ENCODE measurements at places on chromosomes 7 and 10.
A peak's percentile ranks its signal among the peaks of the same experiment; 100 is the strongest.

DNA sequence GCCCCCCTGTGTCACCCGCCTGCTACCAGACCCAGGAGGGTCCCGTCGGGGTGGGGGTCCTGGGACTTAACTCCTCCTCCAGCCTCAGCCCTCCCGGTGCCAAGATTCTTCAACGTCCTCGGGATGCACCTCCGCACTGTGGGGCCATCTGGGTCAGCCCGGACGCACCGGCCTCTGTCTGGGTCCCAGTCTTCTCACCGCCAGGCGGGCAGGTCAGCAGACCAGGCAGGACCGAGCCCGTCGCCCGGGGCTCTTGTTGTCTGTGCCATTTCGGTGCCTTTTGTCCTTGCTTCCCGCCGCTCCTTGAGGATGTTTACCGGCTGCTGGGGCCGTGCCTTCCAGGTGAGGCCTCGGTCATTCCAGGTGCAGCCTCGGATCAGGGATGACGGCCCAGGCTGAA, 32.1 kb upstream of the PSMG3 start:
- no peak for DNase-seq

- DNase-seq = no peak
These were observed 150.9 kb upstream of the KLF6 start for GRCh38 chr10:3935933-3936359.

GRCh38 chr7:37391791-37392672, 56.6 kb downstream of the ELMO1 start:
- no peak for DNase-seq

- no peak for DNase-seq
These were observed 46.5 kb upstream of the PDGFA start for GRCh38 chr7:566100-566499.

GRCh38 chr7:70334871-70335270, 736.6 kb downstream of the AUTS2 start:
- DNase-seq = no peak

DNA sequence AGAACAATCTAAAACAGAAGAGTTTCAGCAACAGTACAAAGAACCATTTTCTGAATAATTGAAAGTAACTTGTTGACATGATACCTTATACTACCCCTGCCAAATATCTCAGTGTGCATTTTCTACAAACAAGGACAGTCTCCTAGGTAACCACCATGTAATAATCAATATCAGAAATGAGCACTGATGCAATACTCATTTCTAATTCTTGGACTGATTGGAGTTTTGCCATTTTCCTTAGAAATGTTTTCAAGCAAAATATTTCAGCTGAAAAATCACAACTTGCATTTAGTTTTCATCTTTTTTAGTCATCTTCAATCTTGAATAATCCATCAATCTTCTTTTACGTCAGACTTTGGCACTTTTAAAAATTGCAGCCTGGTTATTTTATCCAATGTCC, 420.2 kb downstream of the CDC14C start:
- no peak for DNase-seq

GRCh38 chr10:44030738-44031137, 354.2 kb downstream of the CXCL12 start:
- DNase-seq = no peak

GRCh38 chr7:108452707-108453106, 3.5 kb downstream of the NRCAM start:
- no peak for DNase-seq

DNA sequence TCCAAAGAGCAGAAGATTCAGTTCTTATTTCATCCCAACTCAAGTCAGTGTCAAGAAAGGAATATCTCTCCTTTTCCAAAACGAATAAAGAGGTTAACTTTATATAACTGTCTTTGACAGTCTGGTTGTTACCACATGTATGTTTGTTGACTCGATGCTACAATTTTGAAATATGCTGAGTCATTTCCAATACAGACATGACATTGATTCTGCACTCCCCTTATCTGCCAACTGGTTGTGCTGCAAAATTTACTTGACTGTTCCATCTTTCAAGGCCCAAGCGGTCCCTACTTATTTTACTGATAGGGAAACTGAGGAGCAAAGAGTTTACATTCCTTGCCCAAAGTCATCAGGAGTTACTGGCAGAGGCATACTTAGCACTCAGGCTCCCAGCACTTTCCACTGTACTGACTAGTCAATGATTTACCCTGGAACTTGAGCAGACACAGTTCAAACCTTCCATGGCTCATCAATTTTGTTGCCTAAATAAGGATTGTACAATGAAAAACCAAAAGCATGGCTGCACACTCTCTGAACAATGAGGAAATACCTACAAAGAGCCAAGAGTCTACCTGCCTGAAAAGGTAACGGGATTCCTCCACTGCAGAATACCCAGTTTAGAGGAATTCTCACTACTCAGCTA, 52.8 kb downstream of the ABLIM1 start:
- DNase-seq = no peak

DNA sequence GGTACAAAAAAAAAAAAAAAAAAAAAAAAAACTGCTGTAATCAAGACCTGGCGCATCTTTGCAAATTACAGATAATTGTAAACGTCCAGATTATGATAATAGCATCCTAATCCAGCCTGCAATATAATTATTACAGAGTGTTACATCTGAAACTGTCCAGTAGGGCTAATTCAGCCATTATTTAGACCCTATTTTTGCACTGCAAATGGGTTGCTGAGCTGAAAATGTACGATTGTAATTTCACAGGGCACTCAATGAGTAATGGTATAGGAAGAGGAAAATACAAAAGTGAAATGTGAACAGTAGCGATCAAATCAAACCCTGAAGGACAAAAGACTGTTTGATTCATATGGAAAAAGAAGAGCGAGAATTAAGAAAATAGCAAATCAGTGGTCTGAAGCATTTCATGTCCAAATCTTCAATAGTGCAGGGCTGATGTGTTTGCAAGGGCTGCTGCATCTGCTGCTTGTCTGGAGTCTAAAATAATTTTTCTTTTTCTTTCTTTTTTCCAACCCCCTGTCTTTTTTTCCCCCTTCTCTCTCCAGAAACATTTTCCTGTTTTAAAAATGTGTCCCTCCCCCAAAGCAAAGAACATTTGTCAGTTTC, 8.9 kb downstream of the DLX6 start:
- no peak for DNase-seq

DNA sequence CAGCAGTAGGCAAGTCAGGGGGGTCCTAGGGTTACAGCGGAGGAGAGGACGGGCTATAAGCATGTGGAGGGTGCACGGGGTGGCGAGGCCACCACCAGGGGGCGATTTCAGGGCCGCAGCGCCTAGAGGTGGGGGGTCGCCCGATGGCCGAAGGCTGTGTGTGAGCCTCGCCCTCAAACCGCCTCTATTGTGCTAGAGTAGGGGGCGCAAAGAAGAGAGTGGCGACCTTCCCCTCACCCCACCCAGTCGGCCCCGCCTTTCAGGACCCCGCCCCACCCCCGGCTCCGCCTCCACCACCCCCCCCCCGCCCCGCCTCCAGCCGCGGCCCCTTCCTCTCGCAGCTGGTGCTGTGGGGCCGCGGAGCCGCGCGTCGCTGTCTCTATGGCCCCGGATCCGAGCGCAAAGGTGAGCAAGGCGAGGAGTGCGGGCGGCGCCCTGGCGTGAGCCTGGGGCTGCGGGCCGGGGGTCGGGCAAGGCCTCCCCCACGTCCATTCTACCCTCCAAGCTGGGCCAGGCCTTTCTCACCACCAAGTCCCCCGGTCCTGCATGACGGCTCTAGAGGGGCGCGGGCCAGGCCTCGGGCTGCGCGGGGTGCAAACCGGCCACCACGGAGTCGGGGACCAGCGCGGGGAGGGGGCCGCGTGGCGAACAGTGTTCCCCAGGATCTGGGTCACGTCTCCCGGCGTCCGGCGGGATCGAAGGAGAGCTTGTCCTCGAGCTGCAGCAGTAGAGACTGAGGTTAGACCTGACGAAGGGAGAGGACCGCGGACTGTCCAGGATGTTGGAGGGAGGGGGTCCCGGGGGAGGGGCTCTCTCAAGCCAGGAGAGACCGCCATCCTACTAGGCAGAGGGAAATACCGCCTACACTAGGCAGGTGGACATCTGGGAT, at the start of gene SEMA4G:
Gene SEMA4G, plus strand, starts transcription at position 318 of the 889 bp plus-strand sequence. CDS start 3,409 bp downstream, outside the sequence.
- peak; percentile 82 for DNase-seq

- DNase-seq = no peak
These were observed 96.2 kb downstream of the PPP1R17 start for GRCh38 chr7:31783221-31783620.

DNA sequence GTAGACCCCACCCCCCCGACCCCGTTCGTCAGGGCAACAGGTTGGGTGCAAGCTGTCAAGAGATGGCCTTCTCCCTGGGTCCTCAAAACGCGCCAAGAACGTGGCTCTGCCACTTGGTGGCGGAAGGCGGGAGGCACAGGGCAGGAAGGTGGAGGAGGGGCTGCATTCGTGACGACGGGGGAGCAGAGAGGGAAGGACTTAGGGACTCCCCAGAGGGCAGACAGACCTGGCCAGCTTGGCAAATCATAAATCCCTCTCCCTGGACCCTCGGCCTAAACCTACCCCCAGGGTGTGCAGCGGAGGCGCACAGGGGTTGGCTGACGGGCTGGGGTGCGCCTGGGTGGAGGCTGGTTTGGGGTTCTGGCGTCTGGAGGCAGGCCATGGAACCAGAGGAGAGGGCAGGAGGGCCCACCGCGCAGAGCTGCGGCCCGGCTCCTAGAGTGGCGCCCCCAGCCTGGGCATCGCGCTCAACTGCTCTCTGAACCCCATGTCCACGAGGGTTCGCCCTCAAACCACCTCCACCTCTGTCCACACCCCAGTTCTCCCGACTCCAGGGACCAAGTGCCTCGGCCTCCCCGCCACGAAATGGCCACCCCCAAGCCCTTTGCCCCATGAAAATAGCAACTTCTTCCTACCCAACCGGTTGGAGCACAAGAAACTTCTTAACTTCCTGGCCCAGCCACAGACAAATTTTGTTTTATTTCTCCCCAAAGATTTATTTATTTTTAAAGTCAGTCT, 10.8 kb upstream of the GATA3 start:
- no peak for DNase-seq

GRCh38 chr10:94462130-94462529, 59.8 kb downstream of the TBC1D12 start:
- no peak for DNase-seq

DNA sequence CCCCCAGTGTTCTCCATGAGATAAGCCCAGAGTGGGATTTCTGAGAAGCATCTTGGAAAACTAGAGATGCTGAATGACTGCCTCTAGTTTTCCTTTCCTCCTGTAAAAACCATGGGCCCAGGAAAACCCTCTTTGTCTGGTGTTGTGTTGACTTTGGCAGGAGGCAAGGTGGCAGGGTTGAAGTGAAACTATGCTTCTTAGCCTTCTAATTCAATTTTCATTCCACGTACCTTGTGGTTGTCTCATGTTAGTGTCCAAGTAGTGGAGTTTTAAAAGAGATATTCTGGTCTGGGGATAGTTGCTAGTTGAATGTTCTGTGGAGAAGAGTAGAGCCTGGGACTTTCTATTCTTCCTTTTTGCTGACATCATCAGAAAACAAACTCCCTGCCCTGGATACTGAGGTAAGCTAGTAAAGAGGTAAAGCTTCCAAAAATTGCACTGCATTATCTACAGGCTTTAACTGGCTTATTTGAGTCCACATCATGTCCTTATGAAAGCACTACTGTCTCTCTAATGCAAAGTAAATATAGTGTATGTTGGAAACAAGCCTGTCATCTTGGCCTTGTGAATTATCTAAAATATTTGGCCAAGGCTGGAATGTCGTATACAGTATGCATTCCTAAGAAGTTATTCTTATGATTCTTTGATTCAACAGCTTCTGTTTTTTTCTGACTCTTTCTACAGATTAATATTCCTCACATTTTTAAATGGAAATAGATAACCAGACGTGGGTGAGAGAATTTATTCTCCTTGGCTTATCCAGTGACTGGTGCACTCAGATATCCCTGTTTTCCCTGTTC, at the start of gene OR2F2:
Gene OR2F2, plus strand, starts transcription at position 708 of the 800 bp plus-strand sequence. Its CDS starts 0 bp downstream, at position 708.
- no peak for DNase-seq

- DNase-seq = no peak
These were observed 24.8 kb downstream of the STK32C start for GRCh38 chr10:132282667-132283603.

GRCh38 chr7:44259547-44260457, 59.0 kb downstream of the YKT6 start:
- no peak for DNase-seq

GRCh38 chr7:117399820-117400422, 27.4 kb downstream of the ASZ1 start:
- no peak for DNase-seq

GRCh38 chr10:119315128-119316001, 108.0 kb downstream of the GRK5 start:
- no peak for DNase-seq

GRCh38 chr10:34183016-34183796, 631.9 kb downstream of the PARD3 start:
- no peak for DNase-seq

DNA sequence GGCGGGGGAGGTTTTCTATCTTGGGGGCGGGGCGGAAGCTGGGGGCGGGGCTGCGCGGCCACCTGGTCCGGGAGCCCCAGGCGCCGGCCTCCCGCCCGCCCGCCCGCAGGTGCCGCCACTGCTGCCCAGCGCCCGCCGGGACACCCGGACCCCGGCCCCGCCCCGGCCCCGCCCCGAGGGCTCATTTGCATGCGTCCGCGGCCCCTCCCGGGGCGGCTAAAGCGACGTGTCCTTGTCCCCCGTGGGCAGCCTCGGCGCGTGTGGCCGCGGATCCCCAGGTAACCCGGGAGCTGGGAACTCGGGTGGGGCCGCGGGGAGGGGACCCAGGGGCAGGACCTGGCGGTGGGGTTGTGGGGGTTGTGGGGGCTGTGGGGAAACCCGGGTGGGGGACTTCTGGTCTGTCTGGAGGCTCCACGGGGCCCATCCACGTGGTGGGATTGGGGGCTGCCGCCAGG, at the start of gene BHLHA15:
Gene BHLHA15, plus strand, starts transcription at position 219 of the 455 bp plus-strand sequence. CDS start 871 bp downstream, outside the sequence.
- DNase-seq = peak; percentile 91

DNA sequence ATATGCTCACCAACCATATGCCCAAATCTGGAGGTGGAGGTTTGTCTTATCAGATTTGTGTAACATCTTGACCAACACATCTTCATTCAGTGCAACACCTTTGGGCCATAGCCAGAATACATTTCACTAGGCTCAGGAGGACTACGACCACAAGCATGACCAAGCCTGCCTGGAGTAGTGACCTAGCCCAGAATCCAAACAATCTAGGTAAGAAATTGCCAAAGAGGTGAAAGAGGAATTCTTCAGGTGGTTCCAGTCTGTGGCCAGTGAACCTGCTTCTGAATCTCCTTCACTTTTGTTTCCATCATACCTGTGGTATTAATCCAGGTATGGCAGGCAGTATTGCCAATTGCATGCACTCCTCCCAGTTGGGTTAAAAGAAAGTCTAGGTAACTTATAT, 112.8 kb upstream of the RAB18 start:
- no peak for DNase-seq

- DNase-seq = no peak
These were observed 11.3 kb upstream of the RHOBTB1 start for GRCh38 chr10:60955316-60955715.

- no peak for DNase-seq
These were observed 418.6 kb upstream of the ZMIZ1 start for GRCh38 chr10:78650122-78650521.

- DNase-seq = no peak
These were observed 10.7 kb downstream of the FAM200A start for GRCh38 chr7:99541212-99541611.
